ENCODE measurements at places on chromosomes 5 and 9. TPM values are rescaled to one million over a fixed set of nuclear protein-coding genes. Genes with fewer than 3 reads are reported as not detected.

Gene BARHL1
- total RNA-seq = not detected

Gene QRFP
- not detected for total RNA-seq

Gene PCDHGB7
- total RNA-seq = 0.17 TPM

Gene GAPVD1
- 37.1 TPM for total RNA-seq

Gene SCGB3A1
- total RNA-seq = not detected

Gene CDH6
- 0.15 TPM for total RNA-seq

Gene ANKRD31
- not detected for total RNA-seq

Gene TMEM174
- total RNA-seq = not detected

Gene SHC3
- 2.3 TPM for total RNA-seq

Gene MSMP
- total RNA-seq = 0.51 TPM

Gene LIX1
- not detected for total RNA-seq

Gene MFAP3
- 68.5 TPM for total RNA-seq

Gene TMEM252
- total RNA-seq = not detected

Gene MLANA
- total RNA-seq = not detected

Gene HAND1
- not detected for total RNA-seq

Gene C5orf46
- total RNA-seq = 2.6 TPM

Gene SLC26A2
- total RNA-seq = 11.1 TPM

Gene TRIM36
- 13.3 TPM for total RNA-seq
